Anterior cingulate cortex (tissue), 58 donors: ENCODE measurements at places on chromosomes 7 and 10.

DNA sequence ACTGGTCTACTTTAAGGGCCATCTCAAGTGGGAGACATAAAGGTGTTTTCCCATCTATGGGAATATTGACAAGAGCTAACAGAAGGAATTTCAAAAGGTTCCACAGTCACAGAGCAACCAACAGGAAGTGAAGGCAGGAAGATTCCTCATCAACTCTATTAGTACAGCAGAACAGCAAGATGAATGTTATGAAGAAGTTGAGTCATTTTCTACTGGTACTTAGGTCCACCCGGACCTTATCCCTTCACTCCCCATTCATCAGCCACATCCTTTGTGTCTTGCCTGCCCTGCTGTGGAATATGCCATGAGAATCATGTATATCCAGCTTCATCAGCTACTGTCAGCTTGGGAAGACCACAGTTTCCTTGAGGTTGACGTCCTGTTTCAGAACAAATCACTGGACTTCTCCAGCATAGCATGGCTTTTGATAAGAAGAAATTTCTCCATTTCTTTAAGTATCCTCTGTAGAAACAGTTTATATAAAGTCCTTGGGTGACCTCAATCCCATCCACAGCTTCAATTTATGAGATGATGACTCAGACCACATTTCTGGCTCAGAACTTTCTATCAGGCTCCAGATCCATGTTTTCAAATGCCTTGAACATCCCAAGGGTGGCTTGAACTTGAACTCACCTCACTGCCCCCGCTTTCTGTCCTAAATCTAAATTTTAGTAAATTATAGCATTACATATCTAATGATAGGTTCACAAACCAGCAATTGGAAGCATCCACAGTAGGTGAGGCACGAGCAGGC, 84.9 kb upstream of the AGK start:
- no peak for DNase-seq

DNA sequence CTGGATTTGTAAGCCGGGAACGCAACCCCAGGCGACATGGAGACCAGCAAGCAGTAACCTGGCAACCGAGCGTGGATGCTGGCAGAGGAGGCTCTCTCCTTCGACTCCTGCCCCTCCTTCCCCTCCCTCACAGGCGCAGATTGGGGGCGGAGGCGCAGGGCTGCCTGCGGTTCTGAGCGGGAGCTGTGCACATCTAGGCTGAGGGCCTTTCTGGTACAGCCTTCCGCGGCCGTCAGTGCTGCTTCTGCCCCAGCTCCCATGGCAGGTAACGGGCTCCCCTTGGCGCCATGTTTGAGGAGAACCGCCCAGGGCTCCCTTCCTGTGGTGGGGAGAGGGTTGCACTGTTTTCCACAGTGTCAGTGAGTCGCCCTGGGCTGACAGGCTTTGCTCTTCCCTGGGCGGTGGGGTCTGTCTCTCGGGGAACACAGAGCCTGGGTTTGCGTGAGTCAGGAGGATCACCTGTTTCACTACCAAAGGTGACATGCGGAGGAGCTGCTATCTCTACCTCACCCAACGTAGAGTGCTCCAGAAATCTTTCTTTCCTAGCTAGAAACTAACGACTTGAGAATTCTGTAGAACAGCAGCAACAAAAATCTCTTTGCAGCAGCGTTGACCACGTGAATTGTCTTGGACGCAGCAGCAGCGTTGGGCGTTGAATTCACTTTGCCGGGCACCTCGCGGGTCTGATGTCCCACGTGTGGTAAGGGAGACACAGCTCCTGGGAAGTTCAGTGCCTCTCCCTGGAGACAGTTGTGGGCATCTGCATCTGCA, 154.8 kb upstream of the COBL start:
- DNase-seq, result peak; percentile 61

DNA sequence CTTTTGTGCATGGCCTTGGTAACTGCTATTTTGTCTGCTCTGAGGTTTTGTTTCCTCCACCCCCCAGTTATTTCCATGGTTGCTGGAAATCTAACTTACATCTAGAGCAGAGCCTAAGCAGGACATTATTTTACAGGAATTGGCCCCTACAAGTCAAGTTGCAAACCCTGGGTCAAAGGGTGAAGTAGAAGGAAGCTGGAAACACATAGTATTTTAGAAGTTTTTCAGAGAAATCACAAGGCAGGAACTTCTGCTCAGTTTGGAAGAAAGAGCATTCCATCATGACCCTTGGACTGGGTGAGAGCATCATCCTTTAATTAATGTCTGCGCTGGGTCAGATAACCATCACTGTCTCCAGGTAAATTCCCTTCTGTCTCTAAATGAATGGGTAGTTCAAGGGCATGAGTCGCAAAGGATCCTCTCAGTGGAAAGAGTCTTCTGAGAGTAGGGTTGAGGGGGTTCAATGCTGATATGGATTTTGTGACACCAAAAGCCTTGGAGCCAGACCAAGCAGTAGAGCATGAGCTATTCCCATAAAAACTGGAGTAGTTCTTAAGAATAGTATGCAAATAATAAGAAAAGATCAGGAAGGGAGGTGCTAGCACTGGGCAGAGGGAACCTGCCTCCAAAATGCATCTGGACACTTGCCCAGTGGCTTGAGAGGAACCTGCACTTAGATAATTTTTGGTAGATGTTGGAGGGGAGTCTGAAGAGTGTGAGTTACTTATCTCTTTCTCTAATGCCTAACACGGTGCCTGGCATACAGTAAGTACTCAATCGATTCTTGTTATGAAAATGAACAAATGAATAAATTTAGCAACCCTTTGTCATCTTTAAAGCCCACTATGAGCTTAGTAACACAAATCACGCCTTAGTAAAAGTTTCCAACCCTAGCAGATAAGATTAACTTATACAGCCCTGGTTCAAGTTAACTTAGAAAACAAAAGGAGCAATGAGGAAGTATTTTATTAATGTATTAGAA, 160.6 kb upstream of the ADO start:
- DNase-seq, result no peak

- no peak for DNase-seq
These were observed 29.7 kb downstream of the PPP3CB start for GRCh38 chr10:73465978-73466726.
